NCI-H524 treated with DMSO at 0.1 percent for 48 hours (cell line): ENCODE measurements at places on chromosomes 5 and 9.

DNA sequence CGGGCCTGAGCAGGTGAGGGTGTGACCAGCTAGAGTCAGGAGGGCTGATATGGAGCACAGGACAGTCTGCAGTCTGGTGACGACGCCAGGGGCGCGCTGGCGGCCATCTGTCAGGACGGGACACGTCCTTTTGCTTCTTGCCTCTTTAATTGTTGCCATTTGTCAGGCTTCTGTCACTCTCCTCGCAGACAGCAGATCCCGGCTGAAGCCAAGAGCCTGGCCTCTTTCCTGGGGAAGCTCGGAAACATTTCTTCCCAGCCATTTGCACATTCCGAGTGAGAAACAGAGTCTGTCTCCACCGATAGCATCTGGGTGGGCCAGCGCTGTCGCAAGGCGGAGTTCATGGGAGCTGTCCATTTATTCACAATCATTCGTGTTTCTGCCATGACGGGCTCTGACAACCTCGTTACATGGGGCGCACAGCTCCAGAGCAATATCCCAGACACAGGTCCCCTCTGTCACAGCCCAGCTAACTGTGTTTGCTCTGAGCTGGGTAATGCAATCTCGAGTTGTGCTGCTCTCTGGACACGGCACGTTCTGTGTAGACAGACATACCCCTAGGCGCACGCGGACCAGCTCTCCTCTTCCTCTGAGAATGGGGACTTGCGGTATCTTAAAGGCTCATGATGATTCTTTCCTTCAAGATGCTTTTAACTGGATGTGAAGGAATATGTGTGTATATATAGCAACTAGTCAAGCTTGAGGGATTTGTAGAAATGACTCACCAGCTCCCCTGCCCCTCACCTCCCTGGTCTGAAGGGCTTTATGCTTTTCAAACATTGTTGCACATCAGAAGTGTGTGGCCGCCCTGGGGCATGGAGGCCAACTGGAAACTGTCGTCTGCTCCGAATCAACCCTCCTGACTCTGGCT, 105.3 kb upstream of the FCN2 start:
- no peak for DNase-seq

DNA sequence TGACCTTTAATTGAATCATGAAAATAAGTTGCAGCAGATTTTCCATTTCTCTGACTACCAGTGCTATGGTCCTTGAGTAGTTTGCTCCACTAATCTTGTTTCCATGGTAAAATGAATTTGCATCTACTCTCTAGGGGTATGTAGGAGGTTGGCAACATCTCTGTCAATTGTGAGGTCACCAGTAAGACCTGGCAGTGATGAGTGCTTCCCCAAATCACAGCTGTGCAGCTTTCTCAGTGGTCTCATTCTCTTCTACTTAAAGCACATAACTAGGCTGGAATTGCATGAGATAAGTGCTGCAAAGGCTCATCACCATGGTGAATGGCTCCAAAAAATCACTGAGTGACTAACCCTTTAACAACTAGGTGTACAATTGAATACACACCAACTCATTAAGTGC, 36.3 kb downstream of the ADAMTS19 start:
- no peak for DNase-seq

GRCh38 chr5:18036531-18036930, 402.3 kb downstream of the TAF11L14 start:
- no peak for DNase-seq

- DNase-seq: no peak
Observed at GRCh38 chr5:92455011-92455410, 1071.9 kb upstream of the ARRDC3 start.

DNA sequence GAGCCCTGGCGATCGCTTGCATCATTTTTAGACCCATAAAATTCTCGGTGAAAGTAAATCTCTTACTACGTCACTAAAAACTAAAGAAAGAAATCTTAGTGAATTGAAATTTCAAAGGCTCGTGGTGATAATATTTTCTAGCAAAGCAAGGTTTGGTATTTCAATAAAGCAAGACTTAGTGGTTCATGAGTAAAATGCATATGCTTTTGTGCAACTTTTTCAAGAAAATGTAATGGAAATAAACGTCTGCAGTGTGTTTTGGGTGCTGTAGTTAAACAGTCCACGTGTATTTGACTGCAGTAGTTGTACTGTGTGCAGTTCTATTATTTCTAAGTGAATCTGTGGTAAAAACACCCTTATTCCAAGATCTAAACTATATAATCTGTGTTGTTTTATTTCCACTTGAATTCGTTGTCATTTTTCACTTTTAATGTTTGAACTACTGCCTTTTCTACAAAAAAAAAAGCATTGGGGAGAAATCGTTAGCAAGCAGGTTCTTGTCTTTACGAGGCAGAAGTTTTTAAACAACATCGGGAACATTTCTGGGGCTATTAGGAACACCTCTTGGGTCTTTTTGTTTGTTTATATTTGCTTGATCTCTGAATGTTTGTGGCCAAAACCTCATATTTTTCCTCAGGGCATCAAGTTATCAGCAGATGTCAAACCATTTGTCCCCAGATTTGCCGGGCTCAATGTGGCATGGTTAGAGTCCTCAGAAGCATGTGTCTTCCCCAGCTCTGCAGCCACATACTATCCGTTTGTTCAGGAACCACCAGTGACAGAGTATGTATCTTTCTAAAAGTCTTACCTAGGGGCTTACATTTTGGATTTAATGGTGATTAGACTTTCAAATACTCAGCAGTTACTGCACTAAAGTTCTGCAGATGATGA, 960 bp downstream of the SECISBP2 start:
- DNase-seq: no peak

GRCh38 chr9:98010445-98010844, 27.3 kb downstream of the ANP32B start:
- no peak for DNase-seq

- no peak for DNase-seq
Observed at GRCh38 chr5:143262393-143263174, 140.9 kb downstream of the NR3C1 start.

- no peak for DNase-seq
Observed at GRCh38 chr5:154485850-154486426, 7.9 kb upstream of the HAND1 start.

DNA sequence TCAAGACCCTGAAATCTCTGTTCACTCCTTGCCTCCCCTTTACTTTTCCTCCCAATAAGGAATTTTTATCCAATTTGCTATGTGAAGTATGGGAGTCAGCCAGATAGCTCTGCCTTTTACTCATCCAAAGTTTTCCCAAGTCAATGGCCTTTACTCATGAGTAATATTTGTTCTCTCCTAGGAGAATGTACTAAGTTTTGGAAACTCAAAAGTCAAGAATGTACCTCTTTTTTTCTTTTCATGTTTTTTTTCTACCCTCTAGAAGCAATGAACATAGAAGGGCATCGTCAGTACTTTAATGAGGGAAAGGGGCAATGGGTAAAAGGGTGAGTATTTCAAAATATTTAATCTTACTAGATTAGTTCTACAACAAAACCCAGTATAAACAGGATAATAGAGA, 140.2 kb upstream of the SGCD start:
- no peak for DNase-seq

DNA sequence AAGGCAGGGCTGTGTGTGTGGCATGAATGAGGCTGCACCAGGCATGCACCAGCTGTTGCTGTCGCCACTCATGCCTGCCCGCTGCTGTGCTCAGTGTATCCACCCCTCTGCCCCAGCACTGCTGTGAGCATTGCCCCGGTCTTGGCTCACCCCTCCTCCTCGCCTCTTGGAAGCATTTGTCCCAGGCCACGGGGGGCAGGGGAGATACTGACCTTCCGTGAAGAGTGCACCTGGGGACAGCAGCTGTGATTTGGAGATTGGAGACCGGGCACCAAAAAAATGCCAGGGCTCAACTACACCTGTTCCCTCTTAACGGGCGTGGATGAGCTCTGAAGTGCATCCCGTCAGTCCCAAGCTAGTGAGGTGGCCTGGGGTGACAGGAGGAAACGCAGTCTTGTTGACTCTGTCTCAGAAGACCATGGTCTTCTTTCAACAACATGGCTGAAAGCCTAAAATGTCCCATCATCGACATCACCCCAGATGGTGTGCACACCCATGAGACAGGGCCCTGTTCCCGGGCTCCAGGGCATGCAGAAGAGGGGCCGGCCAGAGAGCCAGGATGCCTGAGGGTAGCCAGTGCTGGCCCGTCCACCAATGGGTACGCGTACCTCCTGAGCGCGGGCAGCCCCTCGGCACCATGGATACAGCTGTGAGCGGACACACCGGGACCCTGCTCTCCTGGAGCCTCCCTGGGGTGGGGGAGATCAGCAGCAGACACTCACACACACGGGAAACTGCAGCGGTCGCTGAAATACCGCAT, 115.8 kb downstream of the COL5A1 start:
- DNase-seq: no peak

- no peak for DNase-seq
Observed at GRCh38 chr9:33042473-33042872, 17.4 kb downstream of the DNAJA1 start.

DNA sequence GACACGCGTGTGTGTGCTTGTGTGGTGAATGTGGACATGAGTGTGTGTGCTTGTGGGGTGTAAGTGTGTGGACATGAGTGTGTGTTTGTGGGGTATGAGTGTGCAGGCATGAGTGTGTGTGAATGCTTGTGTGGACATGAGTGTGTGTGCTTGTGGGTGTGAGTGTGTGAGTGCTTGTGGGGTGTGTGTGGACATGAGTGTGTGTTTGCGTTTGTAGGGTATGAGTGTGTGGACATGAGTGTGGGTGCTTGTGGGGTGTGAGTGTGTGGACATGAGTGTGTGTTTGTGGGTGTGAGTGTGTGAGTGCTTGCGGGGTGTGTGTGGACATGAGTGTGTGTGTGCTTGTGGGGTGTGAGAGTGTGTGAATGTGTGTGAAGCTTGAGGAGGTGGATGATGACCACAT, 29.8 kb upstream of the TIFAB start:
- no peak for DNase-seq

DNA sequence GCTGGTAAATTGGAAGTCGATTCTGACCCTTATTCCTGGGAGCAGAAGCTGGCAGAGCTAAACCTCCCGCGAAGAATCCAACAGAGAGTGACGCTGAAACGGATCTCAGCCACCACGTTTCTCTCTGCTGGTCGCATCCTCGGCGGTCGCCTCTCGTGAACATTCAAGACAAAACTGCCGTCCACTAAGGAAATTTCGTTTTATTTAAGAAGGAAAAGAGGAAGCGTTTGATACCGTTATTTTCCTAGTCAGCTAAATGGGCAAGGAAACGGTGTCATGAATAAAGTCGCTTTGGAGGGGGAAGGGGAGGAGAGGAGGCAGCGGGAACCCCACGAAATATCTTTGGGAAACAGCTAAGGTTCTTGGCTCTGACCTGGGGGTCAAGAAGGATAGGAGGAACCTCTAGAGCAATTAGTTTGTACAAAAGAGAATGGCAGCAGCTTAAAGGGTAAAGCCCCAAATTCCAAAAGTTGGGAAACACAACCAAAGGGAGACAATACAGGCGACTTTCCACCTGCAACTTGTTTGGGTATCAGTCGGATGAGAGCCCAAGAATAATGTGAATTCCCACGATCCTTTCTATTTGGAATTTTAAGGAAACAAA, 1.9 kb downstream of the FOXB2 start:
- no peak for DNase-seq

- no peak for DNase-seq
Observed at GRCh38 chr5:105616599-105616998, 2054.0 kb upstream of the NUDT12 start.

GRCh38 chr5:36712706-36713105, 106.3 kb downstream of the SLC1A3 start:
- no peak for DNase-seq

DNA sequence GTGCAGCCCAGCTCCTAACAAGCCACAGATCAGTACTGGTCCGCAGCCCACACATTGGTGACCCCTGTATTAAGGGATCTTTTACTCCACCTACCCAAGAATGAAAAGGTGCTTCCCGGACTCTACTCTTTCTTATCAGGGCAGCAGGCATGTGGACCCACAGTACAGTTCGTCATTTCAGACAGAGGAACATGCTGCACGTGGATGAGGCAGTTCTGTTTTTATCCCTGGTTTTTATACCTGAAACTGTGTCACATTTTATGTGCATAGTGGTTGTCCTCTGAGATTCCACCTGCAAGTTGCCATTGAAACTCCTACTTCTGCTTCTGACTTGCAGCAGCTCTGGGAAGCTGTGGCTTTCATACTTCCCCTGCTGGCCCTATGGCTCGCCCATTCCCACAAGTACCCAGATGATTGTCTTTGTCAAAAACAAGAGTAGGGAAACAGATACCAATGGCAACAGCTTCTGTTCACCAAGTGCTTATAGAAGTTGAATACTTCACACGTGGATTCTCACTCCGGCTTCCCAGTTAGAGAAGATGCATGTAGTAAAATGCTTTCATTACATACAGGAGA, 208.0 kb downstream of the TRIO start:
- no peak for DNase-seq

- DNase-seq: peak; percentile 70
Observed at GRCh38 chr9:27750566-27750965, 177.3 kb upstream of the C9orf72 start.

DNA sequence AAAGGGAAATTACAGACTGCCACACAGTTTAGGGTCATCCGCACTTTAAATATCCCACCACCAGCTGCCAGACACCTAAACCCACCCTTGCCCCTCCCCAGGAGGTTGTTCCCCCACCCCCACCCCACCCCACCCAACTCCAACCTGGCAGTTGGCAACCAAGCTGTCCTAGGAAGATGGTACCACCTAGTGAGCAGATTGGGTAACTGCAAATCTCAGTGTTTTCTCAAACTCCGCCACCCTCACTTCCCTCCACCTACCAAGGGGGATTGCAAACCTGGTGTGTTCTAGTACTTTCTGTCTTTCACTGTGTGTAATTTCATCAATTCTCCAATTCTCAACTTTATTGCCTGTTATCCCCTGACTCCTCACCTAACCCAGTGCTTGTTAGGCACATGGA, 323.8 kb upstream of the IRX2 start:
- DNase-seq: no peak

DNA sequence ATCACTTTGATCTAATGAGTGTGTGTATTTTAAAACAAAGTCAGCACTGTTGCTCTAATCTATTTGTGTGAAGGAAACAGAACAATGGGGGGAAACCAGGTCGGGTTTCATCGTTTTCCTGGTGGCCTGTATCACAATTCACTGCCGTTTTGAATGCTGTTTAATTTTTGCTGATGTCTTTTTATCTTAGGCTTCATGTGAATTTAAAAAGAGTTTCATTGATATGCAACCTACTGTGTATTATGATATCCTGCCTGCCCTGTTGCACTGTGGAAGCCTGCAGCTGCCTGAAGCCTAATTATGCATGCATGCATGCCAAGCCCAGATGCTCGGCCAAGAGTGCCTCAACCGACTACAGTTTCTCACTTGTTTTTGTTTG, 307.5 kb downstream of the ZNF608 start:
- no peak for DNase-seq

GRCh38 chr5:169302491-169303118, 1.7 kb upstream of the SLIT3 start:
- peak; percentile 54 for DNase-seq

DNA sequence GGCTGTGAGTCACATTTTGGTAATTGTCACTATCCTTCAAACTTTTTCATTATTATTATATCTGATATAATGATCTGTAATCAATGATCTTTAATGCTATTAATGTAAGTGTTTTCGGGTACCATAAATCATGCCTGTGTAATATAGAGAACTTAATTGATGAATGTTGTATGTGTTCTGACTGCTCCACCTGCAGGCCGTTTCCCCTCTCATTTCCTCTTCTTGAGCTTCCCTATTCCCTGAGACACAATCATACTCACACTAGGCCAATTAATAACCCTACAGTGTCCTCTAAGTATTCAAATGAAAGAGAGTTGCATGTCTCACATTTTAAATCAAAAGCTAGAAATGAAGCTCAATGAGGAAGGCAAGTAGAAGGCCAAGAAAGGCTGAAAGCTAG, 420.9 kb upstream of the SGCD start:
- no peak for DNase-seq
